Stimulated activated CD4-positive, alpha-beta T cell treated with anti-CD3 and anti-CD28 coated beads, Interleukin-15, amount 100 ng/mL, for 24 hours (primary cell): ENCODE measurements at places on chromosomes 13 and 19.

GRCh38 chr13:45004096-45004495, 14.8 kb downstream of the GPALPP1 start:
- DNase-seq, result no peak

- DNase-seq, result no peak
Observed at GRCh38 chr13:70703755-70704154, 595.5 kb upstream of the KLHL1 start.

DNA sequence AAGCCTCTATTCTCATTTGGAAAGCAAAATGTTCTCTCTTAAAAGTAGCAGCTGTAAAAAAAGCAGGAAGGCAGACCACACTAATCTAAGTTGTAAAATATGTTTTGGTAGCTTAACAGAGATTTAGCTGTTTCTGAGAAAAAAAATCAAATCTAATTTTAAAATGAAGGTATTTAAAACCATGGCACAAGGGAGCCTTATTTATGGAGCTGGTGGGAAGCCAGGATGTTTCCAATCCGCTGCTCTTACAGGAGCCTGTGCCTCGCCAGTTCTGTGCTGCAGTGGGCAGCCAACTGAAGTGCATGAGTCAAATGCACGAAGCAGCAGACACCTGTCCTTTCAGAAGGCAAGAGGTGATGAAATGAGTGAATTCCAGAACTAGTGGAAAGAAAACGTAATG, 28.2 kb downstream of the GPC6 start:
- DNase-seq, result no peak

DNA sequence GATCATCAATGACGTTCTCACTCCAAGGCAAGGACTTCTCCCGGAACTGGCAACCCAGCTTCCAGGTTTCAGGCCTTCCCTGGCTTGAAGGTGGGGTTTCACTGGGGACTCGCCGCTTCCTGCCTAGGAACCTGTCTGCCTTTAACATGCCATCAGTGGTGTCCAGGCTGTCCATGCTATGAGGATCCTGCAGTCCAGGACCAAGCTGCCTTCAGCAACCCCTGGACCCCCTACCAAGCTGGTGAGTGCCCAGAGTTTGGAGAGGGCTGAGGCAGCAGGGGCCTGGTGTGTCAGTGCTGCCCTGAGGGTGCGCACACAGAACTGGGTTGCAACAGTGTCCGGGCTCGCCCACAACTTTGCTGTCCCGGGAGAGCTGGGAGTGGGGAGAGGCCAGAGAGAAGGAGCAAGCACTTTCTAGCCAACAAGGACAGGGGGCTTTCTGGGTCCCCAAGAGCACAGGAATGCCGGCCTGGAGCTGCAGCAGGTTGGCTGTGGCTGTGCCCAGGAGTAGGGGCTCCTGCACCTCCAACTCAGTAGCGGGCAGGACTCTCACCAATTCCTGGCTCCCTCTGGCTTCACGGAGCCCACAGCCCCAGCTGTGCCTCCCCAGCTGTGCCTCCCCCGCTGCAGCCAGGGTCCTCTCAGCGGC, 1563.2 kb upstream of the MIR17HG start:
- no peak for DNase-seq

DNA sequence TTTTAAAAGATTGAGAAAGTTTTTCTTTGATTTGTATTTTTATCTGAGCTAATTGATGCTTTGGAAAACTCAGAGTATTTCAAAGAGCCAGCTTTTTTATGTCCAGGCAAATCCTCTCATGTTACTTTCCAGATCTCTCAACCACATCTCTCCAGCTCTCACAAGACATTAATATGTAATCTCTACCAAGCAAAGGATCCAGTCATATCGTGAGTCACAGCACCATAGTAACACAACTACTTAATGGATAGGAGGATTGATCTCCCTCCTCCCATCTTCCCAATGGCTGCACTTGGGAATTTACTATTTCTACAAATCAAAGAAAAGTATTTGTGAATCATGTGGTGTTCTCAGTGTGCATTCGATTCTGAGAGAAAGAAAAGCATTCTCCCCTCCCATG, 63.3 kb downstream of the POU4F1 start:
- DNase-seq, result no peak

DNA sequence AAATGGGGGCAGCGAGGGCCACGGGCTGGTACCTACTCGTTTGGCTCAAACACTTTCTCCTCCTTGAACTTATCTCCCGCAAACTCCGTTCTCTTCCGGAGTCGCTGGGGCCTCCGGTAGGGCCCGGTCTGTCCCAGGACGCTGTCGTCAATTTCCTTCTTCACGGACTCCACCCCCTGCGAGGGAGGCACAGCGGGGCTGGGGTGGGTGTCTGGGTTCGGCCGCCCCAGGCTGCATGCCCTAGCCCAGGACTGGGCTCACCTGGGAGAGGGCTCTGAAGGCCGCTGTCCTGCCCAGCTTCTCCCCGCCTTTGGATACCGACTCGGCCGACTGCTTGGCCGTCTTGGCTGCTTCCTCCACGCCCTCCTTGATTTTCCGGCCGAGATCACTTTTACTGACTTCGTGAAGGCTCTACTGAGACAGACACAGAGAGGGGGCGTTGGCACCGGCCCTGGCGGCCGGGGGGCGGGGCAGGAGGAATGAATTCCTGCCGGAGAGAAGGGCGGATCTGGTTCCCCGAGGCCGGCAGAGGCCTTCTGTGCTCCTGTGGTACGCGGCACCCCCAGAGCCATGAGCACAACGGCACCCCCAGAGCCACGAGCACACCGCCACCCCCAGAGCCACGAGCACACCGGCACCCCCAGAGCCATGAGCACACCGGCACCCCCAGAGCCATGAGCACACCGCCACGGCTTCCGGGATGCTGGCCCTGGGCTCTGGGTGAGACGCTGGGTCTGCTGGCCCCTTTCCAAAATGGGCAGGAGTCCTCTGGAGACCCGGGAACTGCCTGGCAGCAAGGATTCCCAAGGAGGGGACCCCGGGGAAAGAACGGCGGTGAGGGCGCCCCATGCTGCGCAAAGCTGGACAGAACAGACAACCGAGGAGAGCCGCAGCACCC, 8.1 kb upstream of the CTXN1 start:
- no peak for DNase-seq

- DNase-seq, result no peak
Observed at GRCh38 chr13:77767413-77767812, 69.9 kb downstream of the SLAIN1 start.

- DNase-seq, result peak; percentile 93
Observed at GRCh38 chr19:1507763-1508506, 4.9 kb downstream of the ADAMTSL5 start.

DNA sequence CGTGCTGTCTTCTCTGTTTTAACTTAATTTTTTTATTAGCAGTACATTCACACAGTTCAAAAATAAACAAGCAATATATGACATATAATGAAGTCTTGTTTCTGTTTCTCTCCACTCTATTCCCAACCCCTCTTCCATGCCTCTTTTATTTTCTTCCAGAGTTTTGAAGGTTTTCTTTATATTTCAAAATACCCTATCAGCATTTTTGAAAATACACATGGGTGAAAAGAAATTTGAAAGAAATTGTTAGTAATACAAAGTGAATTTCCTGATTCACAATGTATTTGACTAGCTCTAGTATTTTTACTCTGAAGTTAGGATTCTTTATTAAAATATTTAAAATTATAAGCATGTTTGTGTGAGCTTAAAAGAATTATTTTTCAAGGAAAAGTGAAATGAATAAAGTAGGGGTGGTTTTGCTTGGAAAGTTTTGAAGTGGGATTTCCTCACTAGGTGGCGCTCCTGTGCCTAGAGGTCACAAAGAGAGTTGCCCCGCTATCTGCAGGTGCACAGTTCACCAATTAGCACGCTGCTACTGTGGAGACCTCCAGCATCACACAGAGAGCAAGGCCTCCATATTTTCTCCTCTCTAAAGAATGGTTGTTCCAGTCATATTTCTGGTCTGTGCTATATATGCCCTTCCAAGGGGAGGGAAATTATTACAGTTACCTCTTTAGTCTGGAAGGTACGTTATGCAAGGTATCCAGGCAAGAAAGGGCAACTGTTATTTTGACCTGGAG, 37.6 kb downstream of the SOX21 start:
- peak; percentile 76 for DNase-seq
